ENCODE measurements at places on chromosomes 4 and X.

GRCh38 chr4:105197777-105198176, 51.1 kb downstream of the TET2 start:
- DNase-seq: no peak

DNA sequence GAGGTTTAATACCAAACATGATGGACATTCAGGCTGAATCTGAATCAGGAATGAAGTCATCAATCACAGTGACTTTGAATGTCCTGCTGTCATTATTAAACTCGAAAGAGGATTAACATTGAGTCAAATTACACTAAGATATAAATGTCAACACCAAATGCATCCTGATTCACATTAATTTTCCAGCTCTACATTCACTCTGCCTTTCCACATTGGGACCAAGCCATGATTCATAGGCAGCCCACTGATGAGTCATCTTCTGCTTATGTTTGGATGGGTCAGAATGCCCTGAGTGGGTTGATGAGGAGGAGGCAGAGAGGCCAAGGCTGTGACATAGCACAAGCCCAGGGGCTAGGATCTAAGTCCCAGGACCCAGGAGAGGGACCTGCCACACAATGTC, 247.6 kb upstream of the RPS6KA3 start:
- DNase-seq: no peak

- no peak for DNase-seq
Measured at GRCh38 chr4:39621582-39621981, 17.1 kb downstream of the SMIM14 start.

- no peak for DNase-seq
Measured at GRCh38 chr4:69974631-69975030, 9.1 kb upstream of the CSN2 start.

- DNase-seq: no peak
Measured at GRCh38 chrX:108071578-108071977, 19.8 kb downstream of the PSMD10 start.

GRCh38 chrX:133374874-133375387, 40.4 kb downstream of the GPC4 start:
- no peak for DNase-seq

- no peak for DNase-seq
Measured at GRCh38 chr4:17920681-17921080, 100.9 kb downstream of the LCORL start.

Measured in NCI-H1694 treated with DMSO at 0.1 percent for 48 hours (cell line).